NCI-H1105 (cell line): ENCODE measurements at places on chromosomes 2 and 18.

DNA sequence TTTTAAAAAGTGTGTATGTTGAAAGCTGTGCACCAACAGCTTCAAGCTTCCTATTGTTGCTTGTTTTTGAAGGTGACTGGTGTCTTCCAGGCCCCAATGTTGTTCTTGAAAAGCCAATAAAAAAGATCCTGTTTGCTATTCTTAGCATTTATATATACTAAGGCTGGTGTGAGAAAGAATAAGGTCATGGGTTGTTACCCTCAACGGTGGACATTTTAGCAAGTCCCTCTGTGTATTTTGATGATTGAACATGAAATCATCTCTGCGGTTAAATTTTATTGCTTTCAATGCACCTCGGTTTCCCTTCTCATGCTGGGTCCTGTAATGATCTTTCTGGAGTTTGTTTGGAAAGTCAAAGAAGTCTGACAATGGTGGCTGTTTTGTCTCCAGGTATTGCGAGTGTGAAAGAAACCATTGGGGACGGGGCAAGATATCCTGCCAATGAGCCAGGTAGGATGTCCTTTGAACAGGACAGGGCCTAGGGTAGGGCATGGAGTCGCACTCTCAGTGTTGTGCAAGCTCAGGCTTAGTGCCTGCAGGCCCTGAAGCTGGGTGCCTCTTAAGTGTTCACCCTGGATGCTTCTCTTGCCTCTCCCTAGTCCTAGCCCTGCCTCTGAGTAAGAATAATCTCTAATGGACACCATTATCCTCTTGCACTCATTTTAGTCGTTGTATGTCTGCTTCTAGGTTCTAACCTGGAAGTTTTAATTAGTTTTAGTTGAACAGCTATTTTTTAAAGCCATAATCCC is 16.0 kb upstream of the KLF7 start:
- no peak for DNase-seq

DNA sequence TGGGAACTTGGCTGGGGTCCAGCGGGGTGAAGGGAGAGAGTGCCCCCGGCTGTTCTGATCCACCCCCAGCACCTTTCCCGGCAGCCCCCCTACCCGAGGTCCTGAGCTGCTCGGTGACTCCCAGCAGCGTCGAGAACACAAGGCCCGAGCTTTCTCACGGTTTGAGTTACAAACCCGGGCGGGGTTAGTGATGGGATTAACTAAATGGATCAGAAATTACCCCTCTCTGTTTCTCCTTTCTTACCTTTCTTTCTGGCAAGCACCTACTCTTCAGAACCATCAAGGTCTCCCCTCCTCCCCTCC is 139.4 kb upstream of the GPC1 start:
- DNase-seq, result no peak

DNA sequence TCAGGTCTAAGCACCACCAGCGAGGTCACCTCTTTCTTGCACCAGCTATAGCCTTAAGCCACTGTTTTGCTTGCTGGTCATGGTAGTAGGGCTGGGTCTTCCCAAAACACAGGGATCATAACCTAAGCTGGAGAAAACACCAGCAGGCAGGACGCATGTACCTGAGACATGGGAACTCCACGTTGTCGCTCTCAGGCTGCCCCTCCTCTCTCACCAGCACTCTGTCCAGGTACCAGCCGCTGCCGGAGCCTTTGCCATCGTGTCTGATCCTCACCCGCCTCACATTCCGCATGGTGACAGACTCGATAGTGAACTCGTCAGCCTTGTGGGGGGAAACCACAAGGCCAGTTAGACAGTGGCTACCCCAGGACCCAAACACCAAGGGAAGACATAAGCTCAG is 79.5 kb downstream of the LOXHD1 start:
- no peak for DNase-seq

- no peak for DNase-seq
Measured at GRCh38 chr2:188378371-188378950, 86.8 kb downstream of the GULP1 start.
